ENCODE measurements at places on chromosomes 5 and 9.

GRCh38 chr5:56829137-56829908 lies 14.0 kb downstream of the MAP3K1 start:
- DNase-seq = peak; percentile 50

- DNase-seq = no peak
Observed at GRCh38 chr9:127194881-127195713, 69.5 kb upstream of the GARNL3 start.

- DNase-seq = no peak
Observed at GRCh38 chr9:19992556-19992955, 203.7 kb upstream of the SLC24A2 start.

- DNase-seq = no peak
Observed at GRCh38 chr5:151970885-151971284, 46.2 kb upstream of the GLRA1 start.

DNA sequence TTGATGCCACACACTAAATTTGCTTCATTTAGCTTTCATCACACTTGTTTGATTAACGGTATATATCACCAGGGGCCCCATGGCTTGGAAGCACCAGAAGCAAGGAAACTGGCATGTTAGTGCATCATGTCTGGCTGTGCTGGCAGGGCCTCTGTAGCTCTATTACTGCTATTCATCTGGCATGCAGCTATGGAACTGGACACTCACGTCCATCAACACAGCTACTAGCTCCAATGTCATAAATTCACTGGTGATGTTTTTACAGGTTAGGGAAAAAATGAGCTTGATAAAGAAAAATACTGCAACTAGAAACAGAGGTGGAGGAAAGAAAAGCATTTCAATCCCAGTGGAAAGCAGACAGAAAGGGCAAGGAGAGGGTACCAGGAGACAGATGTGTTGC lies 343.2 kb downstream of the DEPDC1B start:
- DNase-seq = no peak

DNA sequence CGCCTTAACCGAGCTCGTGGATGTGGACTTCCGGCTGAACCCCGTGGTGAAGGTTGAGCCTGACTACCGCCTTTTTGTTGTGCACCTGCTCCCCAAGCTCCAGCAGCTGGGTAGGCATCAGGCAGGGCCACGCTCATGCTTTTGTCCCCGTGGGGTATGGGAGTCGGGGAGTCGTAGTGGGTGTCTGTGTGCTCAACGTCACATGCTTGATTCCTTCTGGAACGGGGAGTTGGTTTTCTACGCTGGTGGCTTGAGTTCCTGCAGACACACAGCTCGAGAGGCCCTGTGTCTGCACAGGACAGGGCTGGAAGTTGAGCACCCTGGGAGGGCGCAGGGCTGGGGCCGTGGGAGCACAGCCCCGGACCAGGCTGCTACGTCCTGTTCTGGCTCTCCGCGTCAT lies 8.0 kb downstream of the CEP72 start:
- no peak for DNase-seq

DNA sequence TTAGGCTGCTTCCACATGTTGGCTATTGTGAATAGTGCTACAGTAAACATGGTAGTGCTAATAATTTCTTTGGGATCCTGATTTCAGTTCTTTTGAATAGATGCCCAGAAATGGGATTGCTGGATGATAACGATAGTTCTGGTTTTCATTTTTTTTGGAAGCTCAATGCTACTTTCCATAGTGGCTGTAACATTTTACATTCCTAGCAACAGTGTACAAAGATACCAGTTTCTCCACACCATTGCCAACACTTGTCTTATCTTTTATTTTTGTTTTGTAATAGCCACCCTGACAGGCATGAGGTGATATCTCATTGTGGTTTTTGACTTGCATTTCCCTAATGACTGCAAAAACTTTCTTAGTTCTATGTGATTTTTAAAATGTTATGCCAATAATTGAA lies 68.8 kb upstream of the LRRC70 start:
- DNase-seq = no peak

DNA sequence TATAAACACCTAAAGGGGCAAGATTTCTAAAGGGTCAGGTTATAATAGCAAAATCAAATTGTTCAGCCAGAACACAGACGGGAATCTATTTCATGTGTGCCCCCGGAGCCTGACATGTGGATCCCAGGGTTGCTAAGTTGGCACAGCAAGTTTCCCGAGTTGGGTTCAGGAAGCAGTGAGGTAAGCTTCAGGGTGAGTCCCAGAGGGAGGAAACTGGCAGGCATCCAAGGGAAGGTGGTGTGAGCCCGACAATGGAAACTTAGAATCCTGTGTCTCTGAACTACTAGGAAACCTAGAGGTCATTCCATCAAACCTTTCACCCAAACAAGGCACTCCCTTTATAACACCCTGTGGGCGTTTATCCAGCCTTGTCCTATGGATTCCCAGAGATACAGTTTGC lies 98.4 kb downstream of the ADRB2 start:
- DNase-seq = no peak

DNA sequence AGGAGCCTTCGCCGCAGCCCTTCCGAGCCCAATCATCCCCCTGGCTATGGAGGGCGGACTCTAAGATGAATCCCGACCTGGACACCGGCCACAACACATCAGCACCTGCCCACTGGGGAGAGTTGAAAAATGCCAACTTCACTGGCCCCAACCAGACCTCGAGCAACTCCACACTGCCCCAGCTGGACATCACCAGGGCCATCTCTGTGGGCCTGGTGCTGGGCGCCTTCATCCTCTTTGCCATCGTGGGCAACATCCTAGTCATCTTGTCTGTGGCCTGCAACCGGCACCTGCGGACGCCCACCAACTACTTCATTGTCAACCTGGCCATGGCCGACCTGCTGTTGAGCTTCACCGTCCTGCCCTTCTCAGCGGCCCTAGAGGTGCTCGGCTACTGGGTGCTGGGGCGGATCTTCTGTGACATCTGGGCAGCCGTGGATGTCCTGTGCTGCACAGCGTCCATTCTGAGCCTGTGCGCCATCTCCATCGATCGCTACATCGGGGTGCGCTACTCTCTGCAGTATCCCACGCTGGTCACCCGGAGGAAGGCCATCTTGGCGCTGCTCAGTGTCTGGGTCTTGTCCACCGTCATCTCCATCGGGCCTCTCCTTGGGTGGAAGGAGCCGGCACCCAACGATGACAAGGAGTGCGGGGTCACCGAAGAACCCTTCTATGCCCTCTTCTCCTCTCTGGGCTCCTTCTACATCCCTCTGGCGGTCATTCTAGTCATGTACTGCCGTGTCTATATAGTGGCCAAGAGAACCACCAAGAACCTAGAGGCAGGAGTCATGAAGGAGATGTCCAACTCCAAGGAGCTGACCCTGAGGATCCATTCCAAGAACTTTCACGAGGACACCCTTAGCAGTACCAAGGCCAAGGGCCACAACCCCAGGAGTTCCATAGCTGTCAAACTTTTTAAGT lies 819 bp downstream of the ADRA1B start:
- DNase-seq = no peak

- DNase-seq = no peak
Observed at GRCh38 chr9:132780230-132781007, 97.7 kb downstream of the AK8 start.

DNA sequence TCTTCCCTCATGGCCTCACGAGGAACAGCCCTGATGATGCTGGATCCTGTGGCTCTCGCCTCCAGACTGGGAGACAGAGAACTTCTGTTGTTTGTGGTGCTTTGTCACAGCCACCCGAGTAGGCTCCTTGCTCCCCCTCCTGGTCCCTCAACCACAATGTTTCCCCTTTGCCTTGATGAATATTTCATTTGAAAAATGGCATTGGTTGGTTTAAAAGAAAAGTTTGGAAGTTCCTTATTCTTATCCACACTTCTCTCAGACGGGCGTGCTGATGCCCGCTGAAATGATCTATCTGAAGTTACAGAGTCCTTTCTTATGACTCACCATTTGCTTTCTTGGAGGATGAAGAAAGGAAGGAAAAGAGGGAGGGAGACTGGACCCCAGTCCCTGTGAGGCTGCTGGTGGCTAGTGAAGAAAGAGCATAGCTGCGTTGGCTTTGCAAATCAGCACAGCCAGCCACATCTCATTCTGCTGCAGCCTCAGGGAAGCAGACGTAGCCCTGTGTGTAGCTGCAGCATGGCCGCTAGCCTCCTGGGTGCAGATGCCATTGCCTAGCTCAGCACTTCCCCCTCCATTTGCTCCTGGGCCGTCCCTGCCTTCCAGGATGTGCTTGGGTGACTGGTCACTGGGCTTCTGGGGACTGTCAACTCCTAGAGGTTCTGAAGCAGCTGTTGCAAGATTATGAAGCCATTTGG lies 185.9 kb downstream of the ERCC6L2 start:
- no peak for DNase-seq

DNA sequence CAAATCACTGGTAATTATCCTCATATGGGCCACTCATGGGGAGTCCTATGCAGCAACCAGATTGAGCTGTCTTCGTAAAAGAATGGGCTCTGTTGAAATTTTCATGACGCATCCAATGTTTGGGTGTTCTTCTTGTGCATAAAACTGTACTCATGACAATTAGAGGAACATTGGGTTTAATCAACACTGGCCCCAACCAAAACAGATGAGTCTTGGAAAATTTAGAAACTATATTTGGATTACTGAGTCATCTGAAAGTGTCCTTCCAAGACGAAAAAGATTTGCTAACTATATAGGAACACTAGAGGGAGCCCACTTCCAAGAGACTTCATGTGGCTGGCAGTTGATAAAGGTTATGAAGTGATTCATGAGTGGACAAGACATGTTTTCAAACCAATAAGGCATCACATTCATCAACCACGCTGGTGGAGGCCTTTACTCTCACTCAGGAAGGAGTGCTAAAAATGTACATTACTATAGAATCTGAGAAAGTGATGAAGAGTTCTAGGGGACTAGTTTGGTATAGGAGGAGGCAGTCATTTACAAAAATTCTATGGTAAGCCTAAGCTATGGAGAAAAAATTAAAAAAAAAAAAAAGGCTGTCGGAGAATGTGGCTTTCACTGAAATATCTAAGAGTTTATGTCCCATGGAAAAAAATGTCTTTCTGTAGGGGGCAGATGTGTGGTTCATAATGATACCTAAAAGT lies 313.5 kb downstream of the PRDM9 start:
- DNase-seq = no peak

GRCh38 chr9:116543731-116544400 lies 143.2 kb upstream of the TRIM32 start:
- no peak for DNase-seq

DNA sequence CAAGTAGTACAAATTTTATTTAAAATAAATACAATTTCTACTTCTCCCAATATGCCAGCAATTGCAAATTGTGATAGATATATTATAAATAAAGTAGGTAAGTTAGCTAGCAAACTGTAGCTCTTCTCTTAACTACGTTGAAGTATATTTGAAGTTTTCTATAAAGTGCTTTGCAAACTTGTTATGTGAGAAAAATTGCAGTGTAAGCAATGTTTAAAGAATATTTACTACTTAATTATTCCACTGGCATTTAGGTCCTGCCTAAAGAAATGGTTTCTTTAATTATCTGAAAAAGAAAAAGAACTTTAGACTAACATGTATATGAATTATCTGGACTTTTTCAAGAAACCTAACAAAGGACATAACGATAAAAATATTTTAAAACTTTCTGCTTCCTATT lies 1350.0 kb upstream of the CDH9 start:
- DNase-seq = no peak
